Aortic smooth muscle cell (primary cell): ENCODE measurements at places on chromosomes 11 and 22. TPM values are rescaled to one million over a fixed set of nuclear protein-coding genes. Genes with fewer than 3 reads are reported as not detected.

LRRC75B gene
- total RNA-seq, result 2.2 and 3.0 TPM in 2 replicates

KIAA1671 gene
- 25.4 and 33.3 TPM in 2 replicates for total RNA-seq

UBE4A gene
- total RNA-seq, result 40.4 and 45.0 TPM in 2 replicates

KCNA4 gene
- not detected in 2 replicates for total RNA-seq

SLC7A4 gene
- not detected in 2 replicates for total RNA-seq

SLC22A25 gene
- total RNA-seq, result not detected in 2 replicates
